GM12878 (cell line): ENCODE measurements at places on chromosomes 5 and 9.

DNA sequence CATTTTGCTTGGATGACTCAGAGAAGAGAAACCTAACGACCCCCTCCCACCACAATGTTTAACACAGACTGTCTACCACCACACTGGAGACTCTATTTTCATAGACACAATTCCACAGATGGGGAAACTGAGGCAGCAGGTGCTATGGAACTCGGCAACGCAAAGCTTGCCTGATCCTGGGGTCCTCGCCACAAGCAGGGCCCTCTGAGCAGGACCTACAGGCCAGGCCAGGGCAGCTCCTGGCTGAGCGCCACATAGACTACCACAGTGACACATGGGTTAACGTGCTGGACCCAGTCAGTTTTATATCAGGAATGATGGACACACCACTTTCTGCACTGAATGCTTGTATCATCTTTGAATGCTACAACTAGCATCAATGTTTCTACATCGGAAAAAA, 11.8 kb downstream of the IPPK start:
- DNase-seq, result no peak

DNA sequence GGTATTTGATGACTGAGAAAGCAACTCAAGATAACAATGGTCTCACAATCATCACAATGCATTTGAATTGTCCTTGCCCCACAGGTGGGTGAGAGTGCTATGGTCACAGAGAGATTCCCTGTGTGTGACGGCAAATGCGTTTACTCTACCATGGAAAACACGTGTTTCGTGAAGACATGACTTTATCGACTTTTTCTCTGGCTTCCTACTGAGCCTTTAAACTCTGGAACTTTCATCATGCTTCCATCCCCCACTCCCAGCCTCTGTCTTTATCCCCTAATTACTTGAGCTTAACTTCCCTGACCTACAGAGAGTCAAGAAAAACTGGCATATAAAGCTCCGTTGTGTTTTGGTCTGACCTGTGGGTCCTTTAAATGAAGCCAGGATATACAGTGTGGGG, 414.1 kb upstream of the CLINT1 start:
- no peak for DNase-seq

- no peak for DNase-seq
These were observed 803.5 kb downstream of the TLE1 start for GRCh38 chr9:80885894-80886293.

DNA sequence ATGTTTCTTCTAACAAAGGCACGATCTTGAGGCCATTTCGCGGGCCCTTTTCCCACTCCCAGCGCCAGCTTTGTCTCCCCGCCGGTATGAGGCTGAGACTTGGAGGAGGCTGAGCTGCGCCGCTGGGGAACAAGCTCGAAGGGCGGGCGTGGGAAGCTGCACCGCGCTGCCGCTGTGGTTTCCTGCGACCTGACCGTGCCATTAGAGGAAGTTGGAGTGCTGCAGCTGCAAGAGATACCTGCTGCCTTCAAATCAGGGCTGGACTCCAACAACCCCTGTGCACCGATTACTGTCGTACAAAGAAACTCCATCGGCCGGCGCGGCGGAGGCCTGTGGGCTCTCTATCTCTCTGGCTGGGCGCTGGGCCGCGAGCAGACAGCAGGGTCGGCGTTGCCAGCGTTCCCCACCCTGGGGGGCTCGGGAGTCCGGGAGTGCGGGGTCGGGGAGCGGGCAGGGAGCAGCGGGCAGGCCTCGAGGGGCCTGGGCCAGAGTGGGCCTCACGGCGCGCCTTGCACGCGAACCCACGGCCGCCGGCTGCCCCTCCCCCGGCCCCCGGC, 1.3 kb upstream of the ERBIN start:
- DNase-seq, result peak; percentile 56
